Psoas muscle (tissue), 8 donors: ENCODE measurements at places on chromosomes 6 and 20. TPM values are rescaled to one million over a fixed set of nuclear protein-coding genes. Genes with fewer than 3 reads are reported as not detected.
A peak's percentile ranks its signal among the peaks of the same experiment; 100 is the strongest.

The KCNQ2 gene
- total RNA-seq = 0.11 TPM

- H3K27ac ChIP-seq = no peak overlapping the region
- H3K36me3 ChIP-seq = no peaks in the 10 kb centered on the region
- H3K4me1 ChIP-seq = no peaks in the 10 kb centered on the region
- DNase-seq = no peak
- H3K4me3 ChIP-seq = no peak overlapping the region
These were observed 24.4 kb upstream of the AFDN start for GRCh38 chr6:167802339-167802738.

The MAP7 gene
- total RNA-seq = 0.77 TPM

The CST4 gene
- not detected for total RNA-seq

The PSMB8 gene
- 10.8 TPM for total RNA-seq

DNA sequence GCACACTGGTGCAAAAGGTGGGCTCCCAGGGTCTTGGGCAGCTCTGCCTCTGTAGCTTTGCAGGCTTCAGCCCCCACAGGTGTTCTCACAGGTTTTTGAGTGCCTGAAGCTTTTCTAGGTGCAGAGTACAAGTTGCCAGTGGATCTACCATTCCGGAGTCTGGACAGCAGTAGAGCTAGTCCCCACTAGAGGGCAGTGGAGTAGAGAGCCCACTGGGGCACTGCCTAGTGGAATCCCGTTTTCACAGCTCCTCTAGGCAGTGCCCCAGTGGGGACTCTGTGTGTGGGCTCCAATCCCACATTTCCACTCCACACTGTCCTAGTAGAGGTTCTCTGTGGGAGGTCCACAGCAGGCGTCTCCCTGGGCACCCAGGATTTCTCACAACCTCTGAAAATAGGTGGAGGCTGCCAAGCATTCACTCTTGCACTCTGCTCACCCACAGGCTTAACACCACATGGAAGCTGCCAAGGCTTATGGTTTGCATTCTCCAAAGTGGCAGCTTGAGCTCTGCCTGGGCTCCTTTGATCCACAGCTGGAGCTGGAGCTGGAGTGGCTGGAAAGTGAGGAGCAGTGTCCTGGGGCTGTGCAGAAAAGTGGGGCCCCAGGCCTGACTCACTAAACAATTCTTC lies 86.3 kb upstream of the PROKR2 start:
- no peak overlapping the region for H3K4me3 ChIP-seq
- no peak overlapping the region for H3K27ac ChIP-seq
- H3K4me1 ChIP-seq = no peaks in the 10 kb centered on the region

The SYTL3 gene
- 1.9 TPM for total RNA-seq

- no peaks in the 10 kb centered on the region for H3K36me3 ChIP-seq
- H3K4me3 ChIP-seq = no peak overlapping the region
- H3K27me3 ChIP-seq = no peaks in the 10 kb centered on the region
- H3K4me1 ChIP-seq = no peaks in the 10 kb centered on the region
- H3K27ac ChIP-seq = no peak overlapping the region
- DNase-seq = no peak
These were observed 133.8 kb downstream of the BTBD3 start for GRCh38 chr20:12051206-12052163.

- no peak overlapping the region for H3K4me3 ChIP-seq
- no peak overlapping the region for H3K27ac ChIP-seq
- DNase-seq = no peak
- H3K4me1 ChIP-seq = no peaks in the 10 kb centered on the region
- no peaks in the 10 kb centered on the region for H3K36me3 ChIP-seq
These were observed 21.7 kb upstream of the SMIM26 start for GRCh38 chr20:18545566-18545965.

DNA sequence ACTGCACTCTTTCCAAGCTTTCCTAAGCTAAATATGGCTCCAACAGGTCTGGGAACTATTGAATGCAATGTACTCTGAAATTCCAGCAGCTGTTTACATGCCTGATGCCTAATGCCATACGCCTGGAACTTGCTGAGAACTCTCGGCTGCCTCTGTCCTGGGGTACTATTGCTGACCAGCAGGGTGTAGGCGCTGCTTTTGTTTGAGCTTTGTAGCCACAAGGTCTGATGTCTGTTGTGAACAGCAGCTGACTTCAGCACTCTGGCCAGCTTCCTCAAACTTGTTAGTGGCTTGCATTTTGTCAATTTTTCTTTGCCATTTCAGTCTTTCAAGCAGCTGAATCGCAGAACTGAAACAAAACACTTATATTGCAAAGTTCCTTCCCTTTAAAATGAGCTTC lies 26.7 kb downstream of the SAYSD1 start:
- no peak overlapping the region for H3K27ac ChIP-seq
- no peak for DNase-seq
- H3K36me3 ChIP-seq = no peaks in the 10 kb centered on the region
- H3K4me3 ChIP-seq = no peak overlapping the region
- H3K27me3 ChIP-seq = no peaks in the 10 kb centered on the region
- H3K4me1 ChIP-seq = peaks cover 31% of the 10 kb centered on the region

DNA sequence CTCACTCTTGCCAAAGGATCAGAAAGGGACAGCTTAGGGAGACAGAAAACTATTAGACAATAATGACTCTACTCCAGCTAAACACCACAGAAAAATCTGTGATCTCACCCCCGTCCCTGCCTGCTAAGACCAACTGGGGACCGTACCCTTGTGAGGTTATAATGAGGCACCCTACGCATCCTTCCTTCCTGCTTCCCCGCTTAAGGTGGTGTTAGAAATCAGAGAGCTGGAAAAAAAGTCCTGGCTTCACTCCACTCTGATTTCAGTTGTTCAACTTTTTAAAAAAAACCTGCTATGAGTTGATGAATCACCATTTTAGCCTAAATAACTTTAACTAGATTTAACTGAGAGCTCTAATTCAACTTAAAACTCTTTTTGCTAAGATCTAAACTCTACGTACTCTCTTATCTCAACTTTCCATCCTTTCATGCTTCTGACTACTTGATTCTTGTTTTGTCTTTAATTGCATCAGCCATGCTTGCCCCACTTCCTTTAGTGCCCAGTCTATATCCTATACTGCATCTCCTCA lies 35.8 kb upstream of the TMEM14A start:
- no peak overlapping the region for H3K4me3 ChIP-seq

The GSTA2 gene
- not detected for total RNA-seq

DNA sequence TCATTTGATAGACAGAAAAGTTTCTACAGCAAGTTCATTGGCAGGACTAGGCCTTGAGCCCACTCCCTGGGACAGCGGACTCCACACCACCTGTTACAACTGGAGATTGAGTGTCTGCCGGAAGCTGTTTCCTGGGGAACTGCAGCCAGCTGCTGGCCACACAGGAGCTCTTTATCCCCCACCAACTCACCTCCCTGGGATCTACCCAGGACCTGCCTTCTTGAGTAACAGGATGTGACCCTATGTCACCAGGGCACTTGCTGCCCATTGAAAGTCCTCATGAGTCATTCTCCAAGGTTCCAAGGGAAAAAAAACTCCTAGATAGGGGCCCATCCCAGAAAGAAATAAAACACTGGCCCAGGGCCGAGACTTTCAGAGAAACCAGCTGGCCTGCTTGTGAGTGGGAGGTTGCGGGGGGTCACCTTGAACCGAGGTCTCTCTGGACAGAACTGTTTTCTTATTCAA lies 37.4 kb upstream of the SLC9A8 start:
- no peak overlapping the region for H3K4me3 ChIP-seq
- no peaks in the 10 kb centered on the region for H3K36me3 ChIP-seq
- H3K27me3 ChIP-seq = no peaks in the 10 kb centered on the region
- peaks cover 29% of the 10 kb centered on the region for H3K4me1 ChIP-seq
- H3K27ac ChIP-seq = peak overlapping the region; percentile 89

The GABRR1 gene
- total RNA-seq = 0.15 TPM

DNA sequence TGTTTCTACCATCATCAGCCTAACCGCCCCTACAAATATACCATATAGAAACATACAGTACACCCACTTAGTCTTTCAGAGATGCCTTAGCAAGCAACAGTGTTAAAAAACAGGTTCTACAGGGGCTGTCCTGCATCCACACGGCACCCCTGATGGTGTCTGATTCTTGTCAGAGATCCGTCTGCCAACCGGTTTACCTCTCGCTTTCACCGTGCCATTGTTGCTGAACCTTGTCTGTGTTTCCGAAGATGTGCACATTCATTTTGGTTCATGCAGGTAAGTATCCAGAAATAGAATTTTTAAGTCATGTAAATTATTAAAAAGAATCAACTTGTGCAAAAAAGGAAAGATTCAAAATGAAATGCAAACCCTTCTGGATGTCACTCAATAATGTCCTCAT lies 52.9 kb downstream of the EPHA7 start:
- H3K27me3 ChIP-seq = no peaks in the 10 kb centered on the region
- no peak for DNase-seq
- H3K4me3 ChIP-seq = no peak overlapping the region

GRCh38 chr20:46400828-46401477 lies 5.5 kb downstream of the ELMO2 start:
- peak overlapping the region; percentile 47 for H3K4me3 ChIP-seq
- DNase-seq = no peak
- H3K27ac ChIP-seq = peak overlapping the region; percentile 86
- H3K4me1 ChIP-seq = peaks cover 58% of the 10 kb centered on the region

The SOX18 gene
- 11.7 TPM for total RNA-seq

GRCh38 chr6:64732888-64733287 lies 974.1 kb downstream of the EYS start:
- H3K4me1 ChIP-seq = no peaks in the 10 kb centered on the region
- H3K27me3 ChIP-seq = no peaks in the 10 kb centered on the region
- no peak overlapping the region for H3K27ac ChIP-seq
- no peak for DNase-seq

DNA sequence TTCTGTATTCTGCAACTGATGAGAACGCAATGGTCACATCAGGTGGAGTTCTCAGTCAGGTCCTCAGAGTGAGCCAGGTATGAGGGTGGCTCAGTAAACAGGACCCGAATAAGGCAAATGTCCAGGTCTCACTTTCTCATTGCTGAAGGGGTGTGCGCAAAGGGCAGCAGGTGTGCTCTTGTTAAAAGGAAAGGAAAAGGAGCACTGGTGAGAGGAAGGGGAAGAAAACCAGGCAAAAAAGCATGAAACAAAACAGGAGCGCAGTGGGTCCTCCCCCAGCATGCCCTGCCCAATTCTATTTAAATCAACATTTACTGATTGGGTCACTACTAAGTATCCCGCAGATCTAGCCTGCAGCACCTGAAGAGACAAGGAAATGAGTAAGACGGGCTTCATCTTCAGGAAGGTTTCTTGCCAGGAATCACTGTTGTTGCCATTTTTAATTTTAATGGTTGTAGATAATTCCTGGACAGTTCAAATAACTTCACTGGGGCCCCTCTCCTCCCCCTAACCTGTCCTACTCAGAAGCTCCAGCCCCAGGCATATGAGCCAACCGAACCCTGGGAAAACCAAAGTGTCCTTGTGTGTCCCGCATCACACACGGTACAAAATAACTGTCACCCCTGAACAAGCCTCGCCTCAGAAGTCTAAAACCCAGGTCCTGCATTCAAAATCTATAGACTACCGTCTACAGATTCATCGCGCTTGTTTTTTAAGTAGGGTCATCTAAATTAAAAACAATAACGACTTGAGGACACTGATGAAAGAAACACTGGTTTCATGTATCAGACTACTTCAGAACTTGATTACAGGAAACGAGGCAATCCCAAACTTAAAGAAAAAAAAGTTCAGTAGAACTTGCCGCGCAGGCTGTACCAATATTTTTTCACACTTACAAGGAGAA lies 980 bp downstream of the MBOAT1 start:
- H3K27me3 ChIP-seq = no peaks in the 10 kb centered on the region
- H3K36me3 ChIP-seq = no peaks in the 10 kb centered on the region
- DNase-seq = no peak
- peak overlapping the region; percentile 79 for H3K4me3 ChIP-seq
- peaks cover 6% of the 10 kb centered on the region for H3K4me1 ChIP-seq

DNA sequence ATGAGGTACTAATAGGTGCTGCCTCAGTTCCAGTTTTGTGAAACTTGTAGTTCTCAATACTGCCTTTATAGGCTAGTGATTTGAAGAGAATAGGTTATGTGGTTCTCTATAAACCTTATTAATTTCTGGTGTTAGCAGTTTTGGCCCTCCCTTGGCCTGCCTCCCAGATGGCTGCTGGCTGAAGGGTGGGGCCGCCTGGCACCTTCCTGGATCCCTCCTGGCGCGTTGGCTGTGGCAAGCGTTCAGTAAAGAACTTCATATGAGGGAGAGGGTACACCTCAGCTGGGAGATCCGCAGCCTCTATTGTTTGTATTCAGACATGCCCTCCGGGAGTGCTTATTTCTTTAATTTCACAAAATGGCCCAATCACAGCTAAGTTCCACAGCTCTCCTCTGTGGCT lies 51.9 kb downstream of the FAM120B start:
- no peak overlapping the region for H3K4me3 ChIP-seq
- no peaks in the 10 kb centered on the region for H3K27me3 ChIP-seq
- no peaks in the 10 kb centered on the region for H3K36me3 ChIP-seq
- DNase-seq = peak; percentile 35
- H3K27ac ChIP-seq = no peak overlapping the region
- peaks cover 7% of the 10 kb centered on the region for H3K4me1 ChIP-seq

DNA sequence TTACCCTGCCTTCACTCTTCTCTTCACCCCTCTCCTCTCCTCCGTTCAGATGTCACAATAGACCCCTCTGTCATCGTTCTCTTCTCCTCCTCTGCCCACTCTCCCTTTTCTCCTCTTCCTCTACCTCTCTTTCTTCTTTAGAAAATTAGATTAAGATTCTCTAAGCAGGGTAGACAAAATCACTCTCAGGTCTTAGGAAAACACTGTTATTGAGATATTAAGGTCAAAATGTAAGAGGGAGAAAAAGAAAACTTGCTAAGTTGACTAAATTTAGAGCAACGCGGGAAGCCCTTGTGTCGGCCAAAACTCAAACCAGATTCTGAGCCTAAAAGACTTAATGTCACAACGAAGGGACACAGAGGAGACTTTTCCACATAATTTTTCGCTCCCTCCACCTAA lies 22.1 kb upstream of the ZNF184 start:
- no peak for DNase-seq
- no peak overlapping the region for H3K27ac ChIP-seq
- no peaks in the 10 kb centered on the region for H3K36me3 ChIP-seq
- H3K4me1 ChIP-seq = peaks cover 4% of the 10 kb centered on the region

DNA sequence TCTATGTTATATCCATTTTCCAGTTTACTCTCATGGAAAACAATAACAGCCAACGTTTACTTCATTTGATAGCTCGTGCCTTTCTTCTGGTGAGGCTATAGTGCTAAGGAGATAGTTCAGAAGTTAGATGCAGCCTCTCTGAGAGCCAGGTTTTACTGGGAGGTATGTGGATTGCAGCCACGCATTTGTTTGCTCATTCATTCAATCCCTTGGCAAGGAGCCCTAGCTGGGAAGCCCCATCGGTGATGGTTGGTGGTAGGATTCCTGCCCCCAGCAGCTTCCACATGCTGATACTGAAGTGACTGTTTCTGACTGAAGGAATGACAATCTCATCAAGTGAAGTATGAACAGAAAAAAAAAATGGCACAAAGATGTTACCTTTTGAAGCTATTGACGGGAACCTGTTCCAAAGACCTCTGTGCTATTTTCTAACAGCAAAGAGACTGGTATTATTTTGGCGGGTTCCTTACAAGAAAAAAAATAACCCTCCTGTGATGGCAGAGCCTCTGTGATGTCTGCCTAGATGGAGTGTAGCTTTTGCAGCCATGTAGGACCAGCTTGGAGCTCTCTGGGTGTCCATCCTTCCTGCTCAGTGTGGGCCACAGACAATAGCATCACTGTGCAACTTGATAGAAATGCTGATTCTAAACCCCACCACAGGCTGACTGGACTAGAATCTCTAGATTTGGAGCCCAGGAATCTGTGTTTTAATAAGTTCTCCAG lies 30.6 kb downstream of the SNAP25 start:
- H3K36me3 ChIP-seq = no peaks in the 10 kb centered on the region
- H3K27me3 ChIP-seq = no peaks in the 10 kb centered on the region
- H3K27ac ChIP-seq = no peak overlapping the region

The SH3BGRL2 gene
- 4.2 TPM for total RNA-seq

- peak overlapping the region; percentile 16 for H3K27ac ChIP-seq
- peaks cover 76% of the 10 kb centered on the region for H3K36me3 ChIP-seq
- no peaks in the 10 kb centered on the region for H3K27me3 ChIP-seq
- no peak overlapping the region for H3K4me3 ChIP-seq
- DNase-seq = no peak
These were observed 35.6 kb downstream of the ARFGEF2 start for GRCh38 chr20:48957053-48957481.

The SLPI gene
- total RNA-seq = 723 TPM
